ENCODE measurements at places on chromosomes 1 and 21. TPM values are rescaled to one million over a fixed set of nuclear protein-coding genes. Genes with fewer than 3 reads are reported as not detected.

GRCh38 chr1:232474826-232475225, 155.1 kb downstream of the SIPA1L2 start:
- DNase-seq: no peak

- peak; percentile 4 for DNase-seq
Measured at GRCh38 chr1:67559222-67559700, 125.7 kb upstream of the GADD45A start.

GRCh38 chr1:93567255-93567918, 114.2 kb downstream of the BCAR3 start:
- peak; percentile 98 for DNase-seq

DNA sequence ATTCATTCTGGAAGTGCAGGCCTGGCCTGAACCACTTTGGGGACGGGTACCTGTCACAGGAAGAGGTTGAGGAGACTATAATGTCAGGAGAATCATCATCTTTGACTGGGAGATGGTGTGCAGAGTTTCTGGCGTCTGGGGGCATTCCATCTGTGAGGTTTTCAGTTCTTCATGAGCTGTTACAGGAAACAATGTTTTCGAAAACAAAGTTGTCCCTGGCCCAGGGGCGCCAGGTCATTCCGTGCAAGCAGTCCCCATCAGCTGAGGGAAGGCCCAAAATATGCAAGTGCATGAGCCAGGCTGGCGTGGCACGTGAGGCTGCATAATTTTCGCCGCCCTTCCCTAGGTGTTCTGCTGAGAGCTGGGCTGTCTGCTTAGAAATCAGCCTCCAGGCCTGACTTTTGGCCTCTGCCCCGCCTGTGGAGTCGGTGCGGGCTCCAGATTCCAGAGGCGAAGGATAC, 68.4 kb upstream of the ATP5PO start:
- no peak for DNase-seq

DNA sequence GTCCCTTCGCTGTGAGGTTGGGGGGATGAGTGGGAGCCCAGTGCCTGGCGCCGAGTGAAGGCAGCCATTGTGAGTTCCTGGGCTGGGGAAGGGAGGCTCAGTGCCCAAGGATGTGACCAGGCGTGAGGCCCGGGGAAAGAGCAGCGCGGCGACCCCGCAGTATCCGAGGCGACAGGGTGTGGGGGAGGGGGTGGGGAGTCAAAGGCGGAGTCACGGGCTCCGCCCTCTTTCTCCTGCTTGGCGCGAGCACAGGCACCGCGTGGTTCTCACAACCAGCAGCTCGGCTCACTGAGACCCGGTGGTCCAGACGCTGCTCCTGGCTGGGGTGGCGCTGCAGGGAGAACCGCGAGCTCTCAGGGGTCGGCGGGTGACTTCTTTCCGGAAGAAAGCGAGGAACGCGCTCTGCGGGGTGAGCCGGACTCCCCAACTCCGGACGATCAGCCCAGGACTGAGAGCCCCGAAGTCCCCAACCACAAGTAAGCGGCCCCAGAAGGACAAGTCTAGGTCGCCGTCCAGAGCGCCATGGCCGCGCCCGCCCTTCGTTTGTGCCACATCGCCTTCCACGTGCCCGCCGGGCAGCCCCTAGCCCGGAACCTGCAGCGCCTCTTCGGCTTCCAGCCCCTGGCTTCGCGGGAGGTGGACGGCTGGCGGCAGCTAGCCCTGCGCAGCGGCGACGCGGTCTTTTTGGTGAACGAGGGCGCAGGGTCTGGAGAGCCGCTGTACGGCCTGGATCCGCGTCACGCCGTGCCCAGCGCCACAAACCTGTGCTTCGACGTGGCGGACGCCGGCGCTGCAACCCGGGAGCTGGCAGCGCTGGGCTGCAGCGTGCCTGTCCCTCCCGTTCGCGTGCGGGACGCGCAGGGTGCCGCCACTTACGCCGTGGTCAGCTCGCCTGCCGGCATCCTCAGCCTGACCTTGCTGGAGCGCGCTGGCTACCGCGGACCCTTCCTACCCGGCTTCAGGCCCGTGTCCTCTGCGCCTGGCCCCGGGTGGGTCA, at the start of gene HPDL:
Gene HPDL (plus strand): TSS at position 269 of the 997 bp plus-strand sequence. CDS start 254 bp downstream, at position 523.
- DNase-seq: no peak

- DNase-seq: no peak
Measured at GRCh38 chr21:42165901-42166300, 53.0 kb upstream of the ABCG1 start.

DNA sequence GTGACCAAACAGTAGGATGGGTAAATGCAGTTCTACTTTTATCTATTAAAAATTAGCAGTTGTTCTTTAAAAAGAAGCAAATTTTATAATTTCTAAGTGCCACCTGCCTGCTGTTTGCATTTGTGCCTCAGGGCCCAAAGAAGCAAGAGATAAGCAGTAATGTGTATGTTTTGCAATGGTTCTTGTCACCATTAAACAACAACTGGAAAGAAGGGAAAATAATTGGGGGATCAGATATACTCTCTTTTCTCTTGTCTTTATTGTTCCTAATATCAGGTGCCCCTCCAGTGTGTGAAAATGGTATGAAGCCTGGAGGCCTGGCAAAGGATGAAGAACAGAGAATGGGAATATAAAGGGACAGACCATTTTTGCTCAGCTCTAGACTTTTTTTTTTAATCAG, 9.6 kb downstream of the B3GALT2 start:
- DNase-seq: no peak

DNA sequence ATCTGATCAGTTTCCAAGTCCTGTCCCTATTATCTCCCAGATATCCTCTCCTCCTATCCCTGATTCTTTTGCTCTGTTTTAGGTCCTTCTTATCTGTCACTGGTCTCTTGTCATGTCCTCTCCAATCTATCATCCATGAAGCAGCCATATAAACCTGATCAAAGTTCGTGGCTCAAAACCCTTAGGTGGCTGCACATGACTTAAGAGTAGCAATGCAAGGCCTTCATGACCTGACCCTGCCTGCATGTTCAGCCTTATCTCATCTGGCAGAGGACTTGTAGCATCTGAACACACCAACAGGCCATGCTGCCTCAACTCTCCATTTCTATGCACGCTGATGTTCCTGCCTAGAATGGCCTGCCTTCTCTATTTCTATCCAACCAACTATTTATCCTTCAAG, 65.2 kb downstream of the NOS1AP start:
- DNase-seq: no peak

DNA sequence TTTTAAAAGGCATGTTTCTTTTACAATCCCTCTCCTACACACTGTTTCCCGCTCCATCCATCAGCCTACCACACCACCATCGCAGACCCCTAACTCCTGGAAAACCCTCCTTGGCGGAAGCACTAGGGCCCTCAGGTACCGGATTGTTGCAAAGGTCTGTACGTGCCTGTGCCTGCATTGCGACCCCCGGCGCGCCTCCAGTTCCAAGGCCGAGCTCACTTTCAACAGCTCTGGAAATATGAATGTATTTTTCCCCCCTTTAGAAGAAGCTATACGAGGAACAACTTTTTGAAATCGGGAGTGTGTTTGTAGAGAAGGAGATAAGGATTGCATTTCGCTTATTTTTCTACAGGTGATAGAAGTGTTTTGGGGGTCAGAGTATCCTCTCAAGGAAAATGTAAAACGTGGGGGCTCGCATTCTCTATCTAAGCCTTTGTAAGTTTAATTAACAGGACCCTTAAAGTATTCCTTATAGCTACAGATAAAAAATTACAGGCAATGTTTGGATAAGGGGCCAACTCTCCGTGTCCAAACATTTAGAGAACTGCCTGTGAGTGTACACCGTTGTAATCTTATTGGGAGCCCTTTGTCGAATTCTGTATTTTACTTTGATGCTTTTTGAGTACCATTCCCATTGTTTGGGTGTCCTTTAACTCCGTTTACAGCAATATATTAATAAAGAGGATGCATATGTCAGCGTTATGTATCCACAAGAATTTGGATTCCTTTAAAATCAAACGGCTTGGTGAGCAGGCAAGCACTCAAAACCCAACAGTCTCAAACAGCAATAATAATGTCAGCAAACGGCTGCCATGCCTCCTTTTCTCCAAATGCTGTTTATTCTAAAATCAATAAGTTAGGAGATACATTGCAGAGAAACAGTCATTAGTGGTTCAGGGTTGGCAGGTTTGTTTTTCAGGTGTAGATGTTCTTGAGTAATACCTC, 5.9 kb downstream of the PRRX1 start:
- DNase-seq: no peak

DISC1 gene
- total RNA-seq: 4.8 TPM

RASSF5 gene
- total RNA-seq: 0.56 TPM

GSTM1 gene
- total RNA-seq: not detected

FBLIM1 gene
- 0.77 TPM for total RNA-seq

HNRNPR gene
- 101 TPM for total RNA-seq

CDK18 gene
- 2.7 TPM for total RNA-seq

NPL gene
- total RNA-seq: 6.7 TPM

PHGDH gene
- total RNA-seq: 108 TPM

PLA2G2F gene
- not detected for total RNA-seq

All from SK-MEL-5 (cell line).